ENCODE measurements at places on chromosomes 1 and 21.

DNA sequence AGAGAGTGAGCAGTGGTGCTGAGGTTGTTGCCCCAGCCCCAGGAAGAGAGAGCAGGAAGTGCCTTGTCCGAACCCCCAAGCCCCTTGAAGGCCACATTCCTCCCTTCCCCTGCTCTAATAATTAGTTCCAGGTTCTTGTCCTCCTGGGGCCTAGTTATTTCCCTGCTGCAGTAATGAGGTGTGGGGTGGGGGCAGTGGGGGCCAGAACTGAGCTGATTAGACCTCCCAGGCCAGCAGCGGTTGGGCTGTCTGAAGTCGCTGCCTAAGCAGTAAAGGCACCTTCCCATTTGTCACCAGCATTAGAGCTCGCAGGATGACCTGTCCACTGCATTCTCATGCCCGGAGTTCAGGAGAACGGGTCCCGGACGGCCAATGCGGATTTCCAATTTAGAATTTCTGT lies 186.5 kb upstream of the CSF3R start:
- DNase-seq = no peak

GRCh38 chr1:96361271-96361856 lies 360.2 kb upstream of the PTBP2 start:
- no peak for DNase-seq

DNA sequence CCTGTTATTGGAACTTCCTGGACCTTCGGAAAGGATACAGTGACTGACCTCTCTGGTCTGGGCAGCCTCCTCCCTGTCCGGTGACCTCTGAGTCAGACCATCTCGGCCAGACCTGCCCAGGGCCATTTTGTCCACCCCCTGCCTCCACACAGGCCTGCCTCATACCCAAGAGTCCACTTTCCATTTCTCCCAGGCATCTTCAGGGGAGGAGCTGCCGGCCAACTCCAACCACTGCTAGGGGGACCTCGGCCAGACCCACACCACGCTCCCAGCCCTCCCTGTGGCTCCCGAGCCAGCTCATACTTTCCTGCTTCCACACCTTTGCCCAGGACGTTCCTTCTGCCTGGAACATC lies 29.5 kb upstream of the RUNX3 start:
- DNase-seq = no peak

DNA sequence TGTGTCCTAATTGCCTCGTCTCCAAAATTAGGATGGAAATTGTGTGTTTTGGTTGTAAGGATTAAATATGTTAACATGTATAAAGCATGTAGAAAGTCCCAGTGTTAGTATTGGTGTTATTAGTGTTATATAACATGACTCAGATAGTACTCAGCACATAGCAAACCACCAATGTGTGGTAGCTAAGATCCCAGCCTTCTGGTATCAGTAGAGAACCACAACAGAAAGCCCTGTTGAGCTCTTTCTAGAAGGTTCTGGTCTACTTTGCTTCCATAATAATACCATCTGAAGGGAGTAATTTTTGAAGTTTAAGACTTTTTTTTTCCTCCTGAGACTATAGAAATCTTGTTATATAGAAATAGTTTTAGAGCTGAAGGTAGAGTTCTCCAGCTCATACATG lies 259.3 kb upstream of the SGIP1 start:
- DNase-seq = no peak
